Hair follicular keratinocyte (primary cell): ENCODE measurements at places on chromosomes 16 and 17. TPM values are rescaled to one million over a fixed set of nuclear protein-coding genes. Genes with fewer than 3 reads are reported as not detected.

The GCGR gene
- total RNA-seq: not detected in 2 replicates

The VTN gene
- total RNA-seq: not detected in 2 replicates

The WSCD1 gene
- not detected in 2 replicates for total RNA-seq

The GP1BA gene
- not detected in 2 replicates for total RNA-seq

The C16orf54 gene
- total RNA-seq: not detected in 2 replicates

The TEX19 gene
- 0.08 TPM in 1 of 2 replicates, not detected in the other for total RNA-seq

The PRR35 gene
- not detected in 2 replicates for total RNA-seq

The ARHGAP44 gene
- under 0.01 and 0.34 TPM in 2 replicates for total RNA-seq

The GPRC5B gene
- total RNA-seq: not detected in 2 replicates

The ZP2 gene
- total RNA-seq: not detected in 2 replicates

The PRSS22 gene
- 0.34 and 2.8 TPM in 2 replicates for total RNA-seq

The KRT33A gene
- not detected in 2 replicates for total RNA-seq

The CPHXL gene
- not detected in 2 replicates for total RNA-seq

The TMEM106A gene
- 1.5 and 1.6 TPM in 2 replicates for total RNA-seq
